ENCODE measurements at places on chromosomes 3 and 15. TPM values are rescaled to one million over a fixed set of nuclear protein-coding genes. Genes with fewer than 3 reads are reported as not detected.

The DUOXA2 gene
- total RNA-seq, result not detected

- no peak for DNase-seq
Measured at GRCh38 chr3:14267976-14268375, 89.4 kb downstream of the LSM3 start.

The HGD gene
- 0.44 TPM for total RNA-seq

The AGTR1 gene
- total RNA-seq, result not detected

DNA sequence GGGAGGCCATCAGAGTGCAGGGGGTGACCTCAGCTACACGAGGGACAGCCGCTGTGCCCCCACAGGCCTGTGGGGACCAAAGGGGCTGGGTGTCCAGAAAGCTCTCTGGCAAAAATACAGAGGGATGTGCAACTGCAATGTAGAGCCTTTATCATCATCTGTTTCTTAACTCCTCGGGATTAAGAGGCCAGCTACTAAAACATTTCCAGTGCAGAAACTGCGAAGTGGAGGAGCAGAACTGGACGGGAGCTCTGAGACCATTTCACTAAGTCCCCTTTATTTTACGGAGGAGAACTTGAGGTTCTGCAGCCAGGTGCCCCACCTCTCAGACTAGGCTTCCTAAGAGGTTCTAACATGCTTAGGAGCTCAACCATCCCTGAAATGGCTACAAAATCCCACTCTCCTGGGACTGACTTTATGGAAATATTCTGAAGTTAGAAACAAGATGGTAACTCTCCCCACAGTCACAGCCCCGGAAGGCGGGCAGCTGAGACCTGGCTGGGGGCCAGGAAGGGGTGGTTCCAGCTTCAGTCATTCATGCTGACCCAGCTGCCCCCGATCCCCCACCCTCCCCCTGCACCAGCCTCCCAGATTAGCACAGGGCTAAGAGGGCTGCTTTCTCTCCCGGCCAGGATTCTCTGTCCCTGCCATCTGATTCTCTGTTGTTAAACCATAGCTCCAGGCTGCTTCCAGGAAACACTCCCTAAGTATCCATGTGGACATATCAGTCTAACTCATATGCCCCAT is 40.3 kb downstream of the UMPS start:
- no peak for DNase-seq

The EPHA6 gene
- 0.28 TPM for total RNA-seq

DNA sequence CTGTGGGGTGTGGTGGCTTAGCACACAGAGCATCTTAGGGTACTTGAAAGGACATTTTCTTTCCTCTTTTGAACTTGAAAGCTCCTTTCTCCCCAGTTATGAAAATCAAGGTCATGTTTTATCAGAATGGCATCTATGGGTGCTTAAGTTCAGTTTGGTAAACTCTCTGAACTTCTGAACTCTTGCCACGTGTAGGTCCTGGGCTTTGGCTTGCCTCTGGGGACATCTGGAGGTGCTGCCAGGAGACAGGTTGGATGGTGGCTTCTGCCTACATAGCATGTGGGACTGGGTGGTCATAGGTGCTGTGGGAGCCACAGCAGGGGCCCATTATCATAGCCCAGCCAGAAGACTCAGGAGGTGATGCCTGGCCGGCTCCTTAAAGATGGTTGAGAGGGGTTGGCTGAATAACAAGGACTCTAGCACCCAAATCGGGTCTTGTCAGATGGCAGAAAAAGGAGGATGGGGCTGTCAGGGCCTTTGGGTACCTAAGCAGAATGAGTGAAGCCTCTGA is 15.6 kb downstream of the GHRL start:
- no peak for DNase-seq

The USP4 gene
- total RNA-seq, result 61.3 TPM

GRCh38 chr15:63909819-63910437 is 76.2 kb upstream of the HERC1 start:
- DNase-seq, result peak; percentile 89

Measured in endothelial cell of umbilical vein (primary cell).